ENCODE measurements at places on chromosomes 4 and X.

GRCh38 chrX:82218361-82218760 lies 1016.5 kb downstream of the SH3BGRL start:
- DNase-seq: peak; percentile 1

DNA sequence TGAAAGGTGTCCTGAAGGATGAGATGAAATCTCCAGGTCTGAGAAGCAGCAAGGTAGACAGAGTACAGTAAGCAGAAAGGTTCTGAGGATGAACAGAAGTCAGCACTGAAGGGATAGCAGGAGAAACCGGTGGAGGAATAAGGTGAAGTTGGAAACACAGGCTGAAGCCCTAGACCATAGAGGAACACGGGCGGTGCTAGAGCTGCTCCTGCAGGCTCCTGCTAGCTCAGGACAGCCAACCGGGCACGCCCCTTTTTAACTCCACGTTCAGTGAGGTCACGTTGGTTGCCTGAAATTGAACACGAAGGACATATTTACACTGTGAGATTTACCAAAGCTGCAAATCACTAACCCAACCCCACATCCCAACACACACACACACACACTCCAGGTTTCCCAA lies 1886.4 kb upstream of the AGA start:
- DNase-seq: no peak

DNA sequence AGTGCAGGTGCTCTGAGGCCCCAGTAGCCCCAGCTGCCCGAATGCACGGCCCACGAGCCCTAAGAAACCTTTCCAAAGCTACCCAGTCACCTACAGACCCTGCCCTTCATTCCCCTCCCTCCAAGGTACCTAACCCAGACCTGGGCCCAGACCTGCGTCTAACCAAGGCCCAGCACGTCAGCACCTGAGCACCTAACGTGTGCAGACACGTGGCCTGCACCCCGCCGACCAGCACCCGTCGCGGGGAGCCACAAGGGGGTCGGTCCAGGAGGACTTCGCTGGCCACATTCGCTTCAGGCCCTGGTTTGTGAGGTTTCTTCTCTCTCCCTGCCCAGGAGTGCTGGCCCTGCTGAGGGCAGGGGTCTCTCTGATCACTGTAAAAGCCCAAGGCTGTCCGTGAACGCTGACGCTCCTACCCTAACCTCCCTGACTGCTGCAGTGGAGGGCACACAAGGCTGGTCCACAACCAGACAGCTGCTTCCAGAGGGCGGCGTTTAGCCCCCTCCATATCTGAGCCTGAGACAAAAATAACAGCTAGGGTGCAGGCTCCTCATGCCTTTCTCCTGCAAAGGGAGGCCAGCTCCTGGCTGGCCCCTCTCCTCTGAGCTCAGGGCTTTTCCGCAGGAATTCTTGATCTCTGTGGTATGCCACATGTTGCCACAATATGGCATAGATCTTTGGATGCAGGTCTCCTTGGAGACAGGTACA lies 31.8 kb downstream of the WDR1 start:
- no peak for DNase-seq

DNA sequence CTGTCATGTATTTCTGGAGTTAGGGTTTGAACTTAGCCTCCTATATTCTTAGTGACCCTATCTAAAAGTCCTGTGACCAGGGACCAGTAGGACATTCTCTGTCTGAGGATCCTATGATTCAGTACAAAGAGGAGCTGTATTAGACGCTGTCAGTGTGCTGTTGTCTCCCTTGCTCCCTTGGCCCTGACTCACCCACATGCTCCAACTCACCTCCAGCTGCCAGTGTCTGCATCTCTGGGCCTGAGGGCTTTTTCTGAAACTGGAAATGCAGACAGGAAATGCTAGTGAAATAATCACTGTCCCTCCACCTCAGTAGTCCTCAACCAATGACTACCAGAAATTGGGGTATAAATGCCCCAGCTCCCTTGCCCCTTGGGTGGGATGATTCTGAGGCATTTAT lies 535.3 kb upstream of the RPS6KA3 start:
- no peak for DNase-seq

- no peak for DNase-seq
Observed at GRCh38 chr4:177483760-177484159, 41.5 kb upstream of the AGA start.

- no peak for DNase-seq
Observed at GRCh38 chrX:23902419-23902818, 5.3 kb downstream of the APOO start.

GRCh38 chrX:7146020-7146702 lies 1.4 kb upstream of the STS start:
- no peak for DNase-seq

- no peak for DNase-seq
Observed at GRCh38 chr4:42547805-42548204, 109.1 kb downstream of the ATP8A1 start.

DNA sequence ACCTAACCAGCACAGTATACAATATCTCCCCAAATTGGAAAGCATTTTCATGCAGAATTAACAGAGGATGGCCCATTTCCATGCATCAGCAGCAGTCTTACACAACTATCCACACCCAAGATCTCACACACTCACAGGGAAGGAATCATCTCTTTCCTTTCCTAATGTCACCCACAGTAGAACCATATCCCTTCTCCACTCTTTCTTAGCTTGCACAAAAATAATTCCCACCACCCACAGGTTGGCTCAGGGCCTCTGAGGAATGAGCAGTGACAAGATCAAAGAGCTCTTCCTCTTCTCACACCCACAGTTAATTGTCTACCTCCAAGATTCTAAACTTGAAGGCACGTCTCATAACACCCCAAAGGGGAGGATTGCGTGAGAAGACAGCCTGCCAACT lies 217.7 kb upstream of the VEGFC start:
- no peak for DNase-seq

DNA sequence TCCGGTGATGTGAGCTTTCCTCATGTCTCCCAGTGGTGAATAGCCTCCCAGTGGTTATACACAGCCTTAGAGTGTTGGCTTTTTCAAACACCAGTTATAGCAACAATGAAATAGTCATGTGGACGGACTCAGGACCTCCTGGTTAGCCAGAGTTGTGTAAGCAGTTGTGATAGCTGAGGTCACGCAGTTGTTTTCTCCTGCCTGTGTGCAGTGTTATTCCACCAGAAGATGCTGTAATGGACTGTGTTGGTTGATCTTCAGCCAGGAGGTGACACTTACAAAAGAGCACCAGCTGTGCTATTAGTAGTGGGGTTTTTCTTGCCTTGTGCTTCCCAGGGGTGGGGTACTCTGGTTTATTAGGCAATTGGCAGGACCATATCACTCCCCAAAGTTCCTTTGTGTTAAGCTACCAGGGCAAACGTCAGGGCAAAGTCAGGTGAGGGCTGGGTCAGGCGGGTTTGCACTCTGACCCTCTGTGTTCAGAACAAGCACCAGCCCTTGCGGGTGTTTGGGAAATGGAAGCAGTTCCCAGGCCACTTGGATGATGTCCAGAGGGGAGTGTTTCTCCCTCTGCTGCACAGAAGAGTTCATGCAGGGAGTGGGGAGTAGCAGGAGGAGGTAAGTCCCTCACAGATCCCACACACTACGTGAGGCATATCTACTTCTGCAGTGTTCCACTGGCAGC lies 252.6 kb downstream of the TMEM47 start:
- DNase-seq: no peak

DNA sequence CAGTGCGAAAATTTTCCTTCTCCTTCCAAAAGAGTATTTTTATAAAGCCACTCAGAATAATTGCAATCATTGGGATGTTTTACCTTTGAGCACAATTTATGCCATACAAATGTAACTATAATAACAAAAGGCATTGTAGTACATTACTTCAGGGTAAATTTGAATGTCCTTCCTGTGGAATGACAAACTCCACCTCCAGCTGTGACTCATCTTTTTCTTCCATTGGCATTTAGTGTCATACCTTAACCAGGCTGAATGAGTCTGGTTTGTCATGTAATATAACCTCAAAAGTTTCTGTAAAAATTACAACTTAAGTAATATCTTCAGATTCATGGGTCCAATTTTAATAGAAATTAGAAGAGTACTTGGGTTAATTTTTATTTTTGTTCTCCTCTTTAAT lies 93.3 kb downstream of the TMEM47 start:
- DNase-seq: no peak

- DNase-seq: no peak
Observed at GRCh38 chr4:82560853-82561785, 669 bp downstream of the TMEM150C start.

DNA sequence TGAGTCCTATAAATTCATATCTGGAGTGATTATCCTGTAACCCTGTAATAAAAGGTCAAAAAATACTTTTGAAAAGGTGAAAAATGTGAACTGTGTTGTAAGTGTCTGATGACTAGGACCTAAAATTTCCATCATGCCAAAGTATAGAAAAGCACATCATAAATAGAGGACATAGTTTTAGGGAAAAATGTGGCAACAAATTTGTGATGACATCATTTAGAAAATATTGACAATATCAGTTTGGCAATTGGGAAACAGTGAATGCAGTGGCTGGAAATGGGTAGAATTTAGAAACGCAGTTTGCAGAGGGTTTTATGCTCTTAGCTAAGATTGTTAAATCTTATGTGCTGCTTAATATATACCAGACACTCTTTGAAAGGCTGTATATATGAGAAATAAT lies 1464.8 kb downstream of the RAPGEF2 start:
- DNase-seq: no peak

- DNase-seq: no peak
Observed at GRCh38 chr4:52552778-52553177, 106.3 kb downstream of the USP46 start.

DNA sequence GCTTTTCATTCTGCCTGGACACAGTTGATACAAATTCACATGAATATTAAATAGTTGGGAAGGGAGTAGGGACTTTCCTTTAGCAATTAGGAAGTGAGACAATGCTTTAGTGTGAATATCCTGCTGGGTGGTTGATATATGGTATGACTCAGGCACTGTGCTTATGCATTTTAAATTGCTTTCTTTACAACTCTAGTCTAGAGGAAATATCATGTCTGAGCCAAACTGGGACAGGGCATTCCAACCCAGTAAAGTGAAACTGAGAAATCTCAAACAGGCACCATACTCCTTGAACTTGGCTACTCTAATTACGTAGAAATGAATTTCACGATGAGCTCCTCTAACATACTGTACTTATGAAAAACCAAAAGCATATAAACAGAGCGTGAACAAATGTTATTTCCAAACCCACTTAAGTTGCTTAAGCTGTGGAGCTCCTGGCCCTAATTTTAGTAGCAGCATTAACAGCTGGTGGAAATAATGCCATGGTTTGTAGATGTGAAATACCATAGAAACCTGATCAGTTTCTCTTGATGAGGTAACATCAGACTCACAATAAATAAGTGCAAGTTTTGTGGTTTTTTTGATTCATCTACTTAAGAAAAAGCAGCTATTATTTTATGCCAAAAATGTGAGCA lies 242.9 kb upstream of the GK2 start:
- DNase-seq: no peak

- DNase-seq: no peak
Observed at GRCh38 chrX:143669395-143669794, 33.5 kb upstream of the SLITRK4 start.

DNA sequence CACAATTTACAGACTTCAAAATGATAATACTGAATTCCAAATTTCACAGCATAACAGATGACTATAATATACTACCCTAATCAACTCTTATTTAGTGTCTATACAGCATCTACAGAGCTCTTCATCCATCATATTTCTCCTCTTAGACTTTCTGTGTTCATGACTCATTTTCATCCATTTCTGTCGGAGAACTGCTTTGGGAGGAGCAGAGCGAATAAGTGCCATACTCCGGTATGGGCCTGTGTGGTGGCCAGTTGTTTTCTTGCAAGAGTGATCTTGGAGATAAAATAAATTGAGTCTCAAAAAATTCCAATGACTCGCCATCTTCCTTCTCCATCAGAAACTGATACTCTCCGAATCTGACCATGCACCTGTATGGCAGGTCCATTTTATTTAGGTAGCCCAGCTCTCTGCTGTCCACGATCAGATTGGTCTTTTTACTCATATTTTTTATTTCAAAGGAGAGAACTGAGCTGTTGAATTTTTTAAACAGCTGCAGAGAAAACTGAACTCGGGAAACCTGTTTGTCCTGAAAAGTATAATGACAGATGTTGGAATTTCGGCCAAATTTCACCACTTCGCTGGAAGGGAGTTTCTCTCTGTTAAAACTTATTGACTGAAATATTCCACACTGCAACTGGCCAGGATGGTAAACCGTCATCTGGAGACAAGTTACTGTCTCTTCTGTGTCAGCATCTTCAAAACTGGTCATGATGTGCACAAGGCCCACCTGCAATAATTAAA lies 7.8 kb downstream of the TIFA start:
- DNase-seq: no peak

- DNase-seq: no peak
Observed at GRCh38 chr4:1192091-1192492, 19.7 kb upstream of the SPON2 start.

GRCh38 chr4:54001668-54002365 lies 62.6 kb downstream of the CHIC2 start:
- DNase-seq: no peak

DNA sequence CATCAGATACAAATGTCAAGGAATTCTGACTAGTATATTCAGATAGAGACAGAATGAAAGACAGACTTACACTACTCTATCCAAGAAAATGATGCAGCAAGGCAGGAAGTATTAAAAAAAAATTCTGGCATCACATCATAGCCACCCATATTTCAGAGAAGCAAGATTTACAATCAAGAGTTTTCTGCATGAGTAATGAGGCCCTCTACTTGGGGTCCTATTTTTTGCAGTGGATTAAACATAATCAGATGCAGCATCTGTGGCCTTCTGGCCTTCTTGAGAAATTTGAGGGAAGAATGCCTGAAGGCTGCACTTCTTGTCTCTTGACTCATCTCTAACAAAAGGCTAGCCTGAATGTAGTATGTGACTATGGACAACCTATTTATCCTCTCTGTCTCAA lies 48.2 kb upstream of the SLIT2 start:
- no peak for DNase-seq
